Fibroblast of skin of back (primary cell): ENCODE measurements at places on chromosomes 13 and 19.

DNA sequence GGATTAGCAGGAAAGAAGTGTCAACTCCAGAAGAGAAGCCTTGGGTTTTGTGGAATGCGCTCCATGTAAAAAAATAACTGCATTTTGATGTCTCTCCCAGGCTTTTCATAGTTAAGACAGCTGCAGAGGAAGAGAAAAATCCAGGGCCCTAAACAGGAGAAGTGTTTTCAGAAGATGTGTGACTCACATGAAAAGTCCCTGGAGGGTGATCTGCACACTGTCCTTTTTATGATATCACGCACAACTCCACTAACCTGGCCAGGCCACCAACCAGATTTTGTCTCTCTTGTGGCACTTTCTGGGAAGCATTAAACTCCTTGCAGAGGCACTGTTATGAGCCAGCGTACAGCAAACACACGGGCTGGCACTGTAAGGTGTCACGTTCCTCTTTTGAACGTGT lies 267.3 kb downstream of the FGF9 start:
- DNase-seq, result peak; percentile 59

- DNase-seq, result no peak
These were observed 9.1 kb upstream of the C19orf12 start for GRCh38 chr19:29724102-29724641.

DNA sequence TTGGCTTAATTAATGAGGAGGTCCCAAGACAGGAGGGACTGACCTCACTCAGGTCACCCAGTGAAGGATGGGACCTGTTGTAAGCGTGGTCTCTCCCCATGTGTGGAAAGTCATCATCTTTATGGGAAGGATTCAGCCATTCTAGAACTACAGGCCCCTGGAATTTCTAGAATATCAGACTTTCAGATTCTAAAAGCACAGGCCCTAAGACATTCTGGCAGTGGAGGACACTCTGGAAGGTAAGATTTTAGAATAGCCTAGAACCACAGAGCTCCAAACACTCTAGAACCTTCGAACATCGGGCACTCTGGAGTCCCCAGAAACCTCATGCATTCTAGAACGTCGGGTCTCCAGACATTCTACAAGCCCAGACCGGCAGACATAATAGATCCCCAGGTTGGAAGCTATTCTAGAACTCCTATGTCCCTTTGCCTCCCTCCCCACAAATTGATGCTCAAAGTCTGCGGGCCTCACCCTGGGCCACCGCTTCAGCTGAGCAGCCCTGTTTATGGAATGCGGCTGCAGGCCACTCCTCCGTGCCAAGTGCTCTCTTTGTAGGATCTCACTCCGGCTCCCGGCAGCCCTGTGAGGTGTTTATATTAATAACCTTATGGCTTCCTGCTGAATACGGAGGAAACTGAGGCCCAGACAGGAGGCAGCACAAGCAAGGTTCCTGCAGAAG lies 1.9 kb upstream of the KLK15 start:
- peak; percentile 4 for DNase-seq

GRCh38 chr13:107250628-107251027 lies 682.7 kb upstream of the ARGLU1 start:
- DNase-seq, result peak; percentile 1

DNA sequence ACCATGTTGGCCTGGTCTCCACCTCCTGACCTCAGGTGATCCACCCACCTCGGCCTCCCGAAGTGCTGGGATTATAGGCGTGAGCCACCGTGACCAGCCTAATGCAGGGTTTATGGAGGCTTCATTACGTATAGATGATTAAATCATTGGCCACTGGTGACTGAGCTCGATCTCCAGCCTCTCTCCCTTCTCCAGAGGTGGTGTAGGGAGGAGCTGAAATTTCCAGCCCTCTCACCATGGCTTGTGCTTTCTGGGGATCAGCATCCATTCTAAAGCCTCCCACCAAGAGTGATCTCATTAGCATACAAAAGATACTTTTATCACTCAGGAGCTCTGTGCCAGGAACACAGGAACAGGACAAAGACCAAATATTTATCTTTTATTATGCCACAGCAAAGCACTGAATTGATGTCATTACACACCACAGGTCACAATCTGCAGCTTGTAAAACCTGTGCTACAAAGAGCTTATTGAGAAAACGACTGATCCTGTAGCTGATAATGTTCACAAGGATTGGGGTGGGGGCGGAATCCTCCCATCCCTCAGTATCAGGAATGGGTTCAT lies 32.4 kb downstream of the RHPN2 start:
- no peak for DNase-seq

GRCh38 chr19:23908165-23908564 lies 6.5 kb upstream of the ZNF726 start:
- DNase-seq, result no peak

GRCh38 chr19:39021063-39021462 lies 11.3 kb downstream of the FBXO27 start:
- no peak for DNase-seq

DNA sequence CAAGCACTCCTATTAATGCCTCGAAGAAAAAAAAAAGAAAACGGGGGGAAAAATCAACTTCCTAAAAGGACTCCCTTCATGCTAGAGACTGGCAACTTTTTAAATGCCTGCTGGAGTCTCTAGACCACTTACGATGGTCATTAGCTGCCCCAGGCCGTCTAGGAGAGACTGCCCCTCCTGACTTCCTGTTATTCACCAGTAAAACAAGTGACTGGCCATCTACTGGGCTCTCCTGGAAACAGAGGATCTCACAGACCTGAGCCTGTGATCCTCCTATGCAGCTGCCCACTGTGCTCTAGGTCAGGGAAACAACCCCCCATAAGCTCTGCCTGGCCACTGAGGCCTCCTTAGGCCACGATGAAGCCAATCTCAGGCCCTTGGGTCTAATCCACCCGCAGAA lies 7.4 kb downstream of the ZNF266 start:
- DNase-seq, result no peak

DNA sequence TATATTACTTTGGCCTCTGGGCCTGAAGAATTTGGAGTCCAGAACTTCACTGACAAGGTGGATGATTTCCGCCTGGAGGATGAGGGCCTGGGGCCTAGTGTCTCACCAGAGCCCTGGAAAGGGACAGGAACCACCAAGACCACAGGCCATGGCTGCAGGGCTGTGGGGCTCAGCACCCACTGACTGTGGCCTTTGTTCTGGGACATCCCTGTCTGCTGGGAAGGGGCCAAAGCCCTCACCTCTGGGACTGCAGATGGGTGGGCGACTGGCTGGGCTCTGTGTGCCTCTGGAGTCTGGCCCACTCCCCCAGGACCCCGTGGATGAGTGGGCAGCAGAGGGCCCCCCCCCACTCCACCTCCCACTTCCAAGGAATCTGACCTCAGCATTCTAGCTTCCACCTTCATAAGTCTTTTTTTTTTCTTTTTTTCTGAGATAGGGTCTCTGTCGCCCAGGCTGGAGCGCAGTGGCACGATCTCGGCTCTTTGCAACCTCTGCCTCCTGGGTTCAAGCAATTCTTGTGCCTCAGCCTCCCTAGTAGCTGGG lies 20.3 kb downstream of the CHST8 start:
- no peak for DNase-seq

- DNase-seq, result no peak
These were observed 8.2 kb upstream of the ZNF792 start for GRCh38 chr19:34972163-34972705.

- peak; percentile 8 for DNase-seq
These were observed 29.0 kb upstream of the NBEA start for GRCh38 chr13:34913040-34913439.

- DNase-seq, result no peak
These were observed 681 bp downstream of the ZNF837 start for GRCh38 chr19:58380037-58380661.

GRCh38 chr13:91142572-91142971 lies 204.9 kb upstream of the MIR17HG start:
- peak; percentile 94 for DNase-seq

DNA sequence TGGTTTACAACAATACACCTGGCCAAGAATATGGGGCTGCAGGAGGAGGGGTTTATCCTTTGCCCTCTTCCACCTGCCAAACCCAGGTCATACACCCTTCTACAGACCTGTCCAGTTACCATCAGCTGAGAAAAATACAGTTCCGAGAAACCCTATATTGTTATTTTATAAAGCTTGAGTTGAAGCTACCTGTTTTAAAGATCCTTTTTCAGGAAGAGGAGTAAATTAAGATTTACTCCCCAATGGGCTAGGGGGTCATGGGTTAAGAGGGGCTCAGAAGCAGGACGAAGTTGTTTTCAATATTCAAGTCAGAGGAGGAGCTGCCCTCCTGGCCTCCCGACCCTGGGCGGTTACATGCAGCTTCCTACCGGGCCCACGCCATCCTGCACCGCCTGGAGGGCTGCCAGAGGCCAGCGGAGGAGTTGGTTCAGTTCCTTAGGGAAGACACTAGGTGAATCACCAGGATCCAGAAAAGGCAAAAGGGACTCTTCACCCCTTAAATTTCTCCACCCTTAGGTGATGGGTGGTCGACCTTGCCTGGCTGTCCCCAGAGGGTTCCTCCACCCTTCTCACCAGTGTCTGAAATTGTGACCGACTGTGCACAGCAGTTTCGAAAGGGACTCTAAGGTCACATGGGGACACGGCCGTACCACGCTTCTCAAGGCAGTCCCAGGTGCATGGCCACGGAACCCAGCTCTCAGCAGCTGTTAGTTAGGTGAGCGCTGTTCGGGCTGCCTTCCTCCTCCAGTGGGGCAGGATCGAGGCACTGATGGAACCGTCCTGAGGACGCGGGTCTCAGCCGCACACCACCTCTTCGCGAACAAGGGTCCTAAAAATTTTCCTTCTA lies 1.2 kb downstream of the GJB2 start:
- no peak for DNase-seq

GRCh38 chr13:47226516-47226915 lies 329.7 kb upstream of the HTR2A start:
- DNase-seq, result no peak

DNA sequence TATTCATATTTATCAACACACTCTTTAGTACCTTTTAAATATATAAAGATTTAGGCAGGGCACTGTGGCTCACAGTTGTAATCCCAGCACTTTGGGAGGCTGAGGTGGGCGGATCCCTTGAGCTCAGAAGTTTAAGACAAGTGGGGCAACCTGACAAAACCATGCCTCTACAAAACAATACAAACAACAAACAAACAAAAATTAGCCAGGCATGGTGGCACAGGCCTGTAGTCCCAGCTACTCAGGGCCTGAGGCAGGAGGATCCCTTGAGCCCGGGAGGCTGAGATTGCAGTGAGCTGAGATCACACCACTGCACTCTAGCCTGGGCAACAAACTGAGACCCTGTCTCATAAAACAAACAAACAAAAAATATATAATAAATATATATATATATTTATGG lies 1748.3 kb upstream of the PCDH20 start:
- no peak for DNase-seq

- no peak for DNase-seq
These were observed 36.4 kb downstream of the COG3 start for GRCh38 chr13:45501175-45501526.

- peak; percentile 75 for DNase-seq
These were observed 91.8 kb downstream of the COL4A2 start for GRCh38 chr13:110398564-110399507.

DNA sequence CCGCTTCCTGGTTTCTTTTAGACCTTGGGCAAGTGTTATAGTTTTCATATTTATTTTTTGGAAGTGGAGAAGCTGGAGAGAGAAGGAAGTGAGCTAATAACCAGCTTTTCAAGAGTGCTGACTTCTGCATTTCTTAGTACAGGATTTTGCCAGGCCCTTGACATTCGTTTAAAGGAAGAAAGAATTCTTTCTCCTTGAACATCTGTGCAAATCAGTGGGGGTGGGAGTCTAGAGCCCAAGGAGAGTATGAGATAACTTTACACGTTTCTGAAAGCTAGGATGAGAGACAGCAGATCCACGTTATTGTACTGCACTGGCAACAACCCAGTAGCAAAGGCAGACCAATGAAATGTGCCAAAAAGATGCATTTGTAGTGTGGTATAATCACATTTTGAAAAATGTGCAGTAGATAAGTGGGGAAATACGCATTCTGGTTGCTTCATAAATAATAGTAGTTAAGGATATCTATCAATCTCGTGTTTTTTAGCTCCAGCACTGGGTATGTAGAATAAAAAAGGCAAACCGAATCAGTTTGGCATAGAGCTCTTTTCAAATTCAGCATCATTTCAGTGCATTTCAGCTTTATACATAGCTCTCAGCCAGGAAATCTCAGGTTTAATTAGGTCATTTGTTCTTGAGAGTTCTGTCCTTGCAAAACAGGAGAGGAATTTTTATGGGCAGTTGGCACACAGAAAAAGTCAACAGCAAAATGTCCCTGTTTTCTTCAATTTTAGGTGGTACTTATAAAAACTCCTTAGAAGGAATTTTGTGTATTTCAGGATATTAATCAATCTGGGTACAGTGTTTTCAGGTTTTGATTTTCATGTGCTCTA lies 4.3 kb downstream of the RNF113B start:
- no peak for DNase-seq

DNA sequence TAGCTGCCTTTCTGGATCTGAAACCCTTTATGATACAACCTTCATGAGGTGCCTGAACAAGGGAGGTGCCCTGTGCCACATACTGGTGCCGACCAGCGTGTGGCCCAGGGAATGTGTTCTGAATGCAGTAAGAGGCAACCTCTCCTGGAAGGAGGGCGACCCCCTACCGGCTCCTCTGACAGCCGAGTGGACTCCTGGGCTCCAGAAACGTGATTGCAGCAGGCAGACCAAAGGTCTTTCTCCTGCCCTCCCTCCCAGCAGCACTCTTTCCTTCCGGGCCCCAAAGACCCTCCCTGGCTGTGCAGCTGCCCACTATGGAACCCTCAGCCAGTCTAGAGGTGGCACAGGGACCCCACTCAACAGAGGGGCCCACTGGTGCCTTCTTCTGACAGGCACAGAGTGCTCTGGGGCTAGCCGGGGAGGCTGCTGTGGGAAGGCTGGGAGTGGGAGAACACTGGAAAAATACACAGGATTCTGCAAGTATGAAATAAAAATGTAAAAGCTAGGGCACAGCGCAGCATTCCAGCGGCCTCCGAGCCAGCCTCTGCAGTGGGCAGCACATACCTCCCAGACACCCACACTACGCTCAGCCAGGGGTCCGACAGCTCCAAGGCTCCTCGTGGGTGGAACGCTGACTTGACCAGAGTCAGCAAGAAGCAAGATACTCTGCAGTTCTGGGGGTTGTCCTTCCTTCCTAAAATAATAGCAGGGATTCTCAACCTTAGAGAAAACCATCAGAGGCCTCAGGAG lies 14.9 kb downstream of the SH3GL1 start:
- DNase-seq, result no peak

DNA sequence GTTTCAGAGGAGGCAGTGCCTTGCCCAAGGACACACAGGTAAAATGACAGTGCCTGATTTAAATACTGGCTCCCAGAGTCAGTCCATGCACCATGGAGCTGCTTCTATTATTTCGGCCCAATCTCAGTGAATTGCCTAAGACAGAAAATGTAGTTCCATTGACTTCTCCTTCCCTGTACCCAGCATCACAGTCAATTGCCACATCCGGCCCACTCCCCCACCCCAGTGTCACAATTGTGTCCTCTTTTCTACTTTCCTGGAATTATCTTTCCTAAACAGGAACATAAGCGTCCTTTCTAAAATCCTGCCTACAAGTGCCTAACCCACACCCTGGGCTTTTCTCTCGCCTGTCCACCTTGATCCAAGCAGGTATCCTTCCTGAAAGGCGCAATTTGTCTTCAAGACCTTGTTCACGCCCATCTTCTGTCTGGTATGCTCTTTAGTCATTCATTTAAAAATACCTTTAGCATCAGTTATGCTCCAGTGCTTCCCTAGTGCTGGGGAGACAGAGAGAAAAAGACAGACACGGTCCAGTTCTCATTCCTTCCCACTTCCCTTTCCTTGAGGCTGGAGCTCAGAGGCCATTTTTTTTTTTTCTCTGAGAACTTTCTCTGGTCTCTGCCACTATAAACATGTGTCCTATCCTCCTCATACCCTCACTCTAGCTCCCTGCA lies 411.4 kb downstream of the LIG4 start:
- DNase-seq, result no peak
